GM12891 (cell line): ENCODE measurements at places on chromosomes 12 and 14.

- DNase-seq: no peak
Measured at GRCh38 chr12:15886372-15887042, 4.3 kb downstream of the STRAP start.

DNA sequence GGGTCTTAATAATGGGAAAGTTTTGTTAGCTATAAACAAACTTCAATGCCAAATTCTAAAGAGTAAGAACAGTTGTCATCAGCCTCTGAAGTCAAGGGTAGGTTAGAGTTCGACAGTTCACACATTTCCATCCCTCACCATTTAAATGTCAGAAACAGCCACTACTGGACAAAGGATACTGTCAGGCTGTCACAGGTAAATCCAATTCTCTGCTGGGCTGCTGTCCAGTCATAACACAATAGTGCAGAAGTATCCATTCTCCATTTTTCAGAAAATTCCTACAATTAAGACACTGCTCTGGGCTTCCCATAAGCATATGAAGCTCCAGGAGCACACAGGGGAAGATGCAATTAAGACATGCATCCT is 221.4 kb downstream of the RPS29 start:
- no peak for DNase-seq

- DNase-seq: no peak
Measured at GRCh38 chr12:61308220-61308619, 952.0 kb upstream of the USP15 start.

DNA sequence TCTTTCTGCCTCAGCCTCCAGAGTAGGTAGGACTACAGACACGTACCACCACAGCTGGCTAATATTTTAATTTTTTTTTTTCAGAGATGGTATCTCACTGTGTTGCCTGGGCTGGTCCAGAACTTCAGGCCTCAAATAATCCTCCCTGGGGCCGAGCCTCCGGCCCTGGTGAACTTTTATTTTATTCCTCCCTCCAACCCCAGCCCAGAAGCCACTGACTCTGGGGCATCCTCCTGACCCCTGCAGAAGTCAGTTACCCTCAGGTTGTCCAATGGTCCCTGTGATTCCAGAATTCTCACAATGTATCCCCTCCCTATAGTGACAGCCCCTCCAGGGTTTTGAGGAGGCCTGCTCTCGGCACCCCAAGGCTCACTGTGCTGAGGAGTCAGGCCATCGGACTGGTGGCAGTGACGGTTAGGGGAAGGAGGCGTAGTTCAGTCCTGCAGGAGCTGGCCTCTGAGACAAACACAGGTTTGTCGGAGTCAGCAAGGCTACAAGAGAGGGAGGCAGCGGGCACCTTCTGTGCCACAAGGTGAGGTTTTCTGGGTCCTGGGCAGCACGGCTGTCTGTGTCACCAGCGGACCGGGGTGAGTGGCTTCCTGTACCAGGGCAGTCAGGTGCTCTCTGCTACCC is 19.4 kb upstream of the FIGNL2 start:
- no peak for DNase-seq

- no peak for DNase-seq
Measured at GRCh38 chr14:78509516-78509915, 339.3 kb downstream of the NRXN3 start.

DNA sequence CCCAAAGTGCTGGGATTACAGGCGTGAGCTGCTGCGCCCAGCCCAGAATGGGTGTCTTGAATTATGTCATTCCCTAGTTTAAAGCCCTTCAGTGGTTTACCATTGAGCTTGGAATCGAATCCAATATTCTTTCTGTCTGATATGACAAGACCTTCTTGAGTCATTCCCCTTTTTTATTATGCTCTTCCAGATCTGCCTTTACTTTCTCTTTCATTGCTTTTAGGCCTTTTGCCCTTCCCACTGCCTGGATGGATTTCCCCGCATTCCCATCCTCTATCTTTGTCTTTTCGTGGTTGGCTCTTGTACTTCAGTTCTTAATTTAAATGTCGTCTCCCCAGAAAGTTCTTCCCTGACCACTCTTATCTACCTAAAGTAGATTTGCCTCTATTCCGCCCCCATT is 1.6 kb downstream of the TRAFD1 start:
- no peak for DNase-seq

GRCh38 chr12:39764944-39765560 is 145.4 kb upstream of the ABCD2 start:
- no peak for DNase-seq

- DNase-seq: no peak
Measured at GRCh38 chr12:92513231-92513730, 189.5 kb upstream of the PLEKHG7 start.

DNA sequence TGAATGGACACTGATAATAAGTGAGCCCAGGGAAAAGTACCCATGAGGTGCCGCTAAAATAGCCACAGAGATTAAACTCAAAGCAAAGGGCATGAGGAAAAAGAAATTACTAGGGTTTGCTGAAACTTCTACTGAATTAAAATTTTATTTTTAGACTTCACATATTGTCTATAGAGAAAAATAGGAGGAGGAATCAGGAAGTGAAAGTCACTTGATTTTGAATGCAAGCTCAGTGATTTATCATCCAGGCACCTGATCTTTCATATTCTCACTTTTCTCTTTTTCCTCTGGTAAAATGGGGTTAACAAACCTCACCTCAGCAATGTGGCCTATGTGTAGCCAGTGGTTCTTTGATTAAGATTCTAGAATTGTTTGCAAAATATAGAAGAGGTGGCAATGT is 479.8 kb downstream of the BCL11B start:
- no peak for DNase-seq

DNA sequence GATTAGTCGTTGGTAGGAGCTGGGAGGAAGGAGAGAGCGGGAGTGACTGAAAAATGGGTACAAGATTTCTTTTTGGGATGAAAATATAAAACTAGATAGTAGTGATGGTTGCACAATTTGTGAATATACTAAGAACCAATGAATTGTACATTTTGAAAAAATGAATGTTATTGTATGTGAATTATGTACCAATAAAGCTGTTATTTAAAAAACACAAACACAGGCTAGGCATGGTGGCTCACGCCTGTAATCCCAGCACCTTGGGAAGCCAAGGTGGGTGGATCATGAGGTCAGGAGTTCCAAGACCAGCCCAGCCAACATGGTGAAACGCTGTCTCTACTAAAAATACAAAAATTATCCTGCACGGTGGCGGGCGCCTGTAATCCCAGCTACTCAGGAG is 32.1 kb downstream of the PPP1R13B start:
- no peak for DNase-seq

DNA sequence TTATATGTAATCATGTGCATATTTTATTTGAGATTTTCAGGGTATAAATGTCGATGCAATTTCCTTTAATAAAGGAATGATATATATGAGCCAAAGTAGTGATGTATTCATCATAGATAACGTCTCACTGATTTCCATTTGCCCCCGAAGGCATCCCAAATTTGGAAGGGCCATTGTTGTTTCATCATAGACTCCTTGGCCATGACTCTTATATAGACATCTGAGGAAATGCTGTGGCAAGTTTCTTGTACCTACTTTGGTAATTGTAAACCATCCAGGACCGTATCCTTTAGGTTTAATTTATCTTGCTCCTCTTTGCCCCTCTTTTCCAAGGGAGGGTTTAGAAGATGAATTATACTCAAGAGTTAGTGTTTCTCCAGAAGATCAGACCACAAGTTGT is 84.7 kb downstream of the SAMD4A start:
- no peak for DNase-seq

DNA sequence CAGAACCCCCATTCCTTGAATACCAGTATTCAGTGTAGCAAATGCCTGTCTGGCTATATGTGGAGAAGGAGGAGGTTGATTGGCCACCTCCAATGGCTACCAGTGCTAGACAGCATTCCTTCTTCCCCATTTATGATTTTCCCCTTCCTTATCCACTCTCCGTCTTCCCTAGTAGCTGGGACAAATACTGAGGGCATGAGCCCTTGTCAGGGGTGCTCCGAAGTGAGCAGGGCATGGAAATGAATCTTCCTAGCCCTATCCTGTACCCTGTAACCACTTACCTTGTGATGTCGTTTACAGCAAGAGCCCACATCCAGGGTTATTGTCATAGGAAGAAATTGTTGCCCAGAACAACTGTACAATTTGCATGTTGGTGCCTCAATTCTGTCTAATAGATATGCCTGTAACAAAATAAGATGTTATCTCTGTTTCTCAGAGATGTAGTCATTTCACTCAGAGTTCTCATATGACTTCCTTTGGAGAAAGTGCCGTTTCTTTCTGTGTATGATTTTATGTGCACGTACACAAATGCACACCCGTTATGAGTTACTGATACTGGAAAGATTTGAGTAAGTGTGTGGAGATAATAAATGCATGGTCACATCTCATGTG is 423.7 kb downstream of the EGLN3 start:
- DNase-seq: no peak

DNA sequence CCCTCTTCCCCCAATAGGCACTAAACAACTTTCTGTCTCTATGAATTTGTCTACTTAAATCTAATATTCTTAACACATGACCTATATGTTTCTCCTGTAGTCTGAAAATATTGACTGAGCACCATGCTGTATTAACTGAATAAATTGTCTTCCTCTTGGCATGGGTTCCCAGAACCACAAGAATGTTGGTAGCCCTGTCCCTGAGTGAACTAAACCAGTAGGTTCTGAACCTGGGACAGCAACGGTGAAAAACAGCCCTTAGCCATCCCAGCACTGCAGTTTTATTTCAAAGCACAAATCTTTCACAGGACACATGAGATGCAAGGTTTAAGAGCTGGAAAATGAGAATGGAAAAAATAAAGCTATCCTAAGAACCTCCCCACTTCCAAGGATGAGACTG is 20.4 kb upstream of the HSP90B1 start:
- DNase-seq: no peak

DNA sequence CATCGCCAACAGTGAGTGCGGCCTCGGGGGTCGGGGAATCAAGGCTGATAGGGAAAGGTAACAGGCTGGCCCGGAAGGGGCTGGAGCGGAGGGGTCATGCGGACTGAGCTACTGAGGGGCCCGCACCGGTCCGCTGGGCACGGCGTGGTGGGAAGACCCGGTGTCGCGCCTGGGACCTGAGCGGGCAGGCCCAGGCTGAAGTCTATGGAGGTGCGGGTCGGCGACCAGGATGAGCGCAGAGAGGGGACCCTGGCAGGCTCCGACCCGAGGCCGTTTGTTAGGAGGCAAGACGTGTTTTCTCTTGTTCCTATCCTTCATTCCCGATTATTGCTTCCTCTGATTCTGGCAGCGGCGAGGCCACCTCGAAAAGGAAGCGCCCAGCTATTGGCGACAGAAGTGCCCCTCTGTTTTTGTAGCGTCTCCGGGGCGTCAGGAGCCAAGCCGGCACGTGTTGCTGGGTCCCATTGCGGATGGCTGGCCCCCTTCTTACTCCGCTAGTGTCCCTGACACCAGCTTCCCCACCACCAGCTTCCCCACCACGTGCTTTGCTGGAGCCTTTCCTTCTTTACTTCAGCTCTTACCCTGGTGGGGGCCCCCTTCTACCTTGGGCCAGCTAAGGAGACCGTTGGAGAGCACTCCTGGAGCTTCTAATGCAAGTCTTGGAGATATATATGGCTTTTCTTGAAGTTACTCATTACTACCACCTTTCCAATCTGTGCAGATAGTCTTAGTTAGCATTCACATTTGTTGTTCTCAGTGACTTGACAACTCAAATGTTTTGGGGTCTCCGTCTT is 653 bp downstream of the PA2G4 start:
- DNase-seq: no peak

DNA sequence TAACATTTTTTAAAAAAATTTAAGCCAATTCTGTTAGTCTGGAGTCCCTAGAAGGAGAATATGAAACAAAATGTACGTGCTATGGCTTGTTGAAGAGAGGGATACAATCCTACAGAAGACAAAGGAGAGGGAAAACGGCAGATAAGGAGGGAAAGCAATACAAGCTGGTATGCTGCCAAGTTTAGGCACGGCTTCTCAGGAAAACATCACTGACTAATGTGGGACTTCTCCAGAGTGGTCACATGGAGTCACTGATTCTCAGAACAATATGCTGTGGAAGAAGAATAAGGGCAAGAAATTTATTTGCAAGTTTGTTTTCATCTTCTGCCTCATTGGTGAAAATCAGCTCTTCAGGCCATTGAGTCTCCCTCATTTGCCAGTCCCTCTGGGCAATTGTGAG is 22.9 kb upstream of the NR1H4 start:
- no peak for DNase-seq

- no peak for DNase-seq
Measured at GRCh38 chr12:96471368-96472050, 17.9 kb upstream of the CFAP54 start.

DNA sequence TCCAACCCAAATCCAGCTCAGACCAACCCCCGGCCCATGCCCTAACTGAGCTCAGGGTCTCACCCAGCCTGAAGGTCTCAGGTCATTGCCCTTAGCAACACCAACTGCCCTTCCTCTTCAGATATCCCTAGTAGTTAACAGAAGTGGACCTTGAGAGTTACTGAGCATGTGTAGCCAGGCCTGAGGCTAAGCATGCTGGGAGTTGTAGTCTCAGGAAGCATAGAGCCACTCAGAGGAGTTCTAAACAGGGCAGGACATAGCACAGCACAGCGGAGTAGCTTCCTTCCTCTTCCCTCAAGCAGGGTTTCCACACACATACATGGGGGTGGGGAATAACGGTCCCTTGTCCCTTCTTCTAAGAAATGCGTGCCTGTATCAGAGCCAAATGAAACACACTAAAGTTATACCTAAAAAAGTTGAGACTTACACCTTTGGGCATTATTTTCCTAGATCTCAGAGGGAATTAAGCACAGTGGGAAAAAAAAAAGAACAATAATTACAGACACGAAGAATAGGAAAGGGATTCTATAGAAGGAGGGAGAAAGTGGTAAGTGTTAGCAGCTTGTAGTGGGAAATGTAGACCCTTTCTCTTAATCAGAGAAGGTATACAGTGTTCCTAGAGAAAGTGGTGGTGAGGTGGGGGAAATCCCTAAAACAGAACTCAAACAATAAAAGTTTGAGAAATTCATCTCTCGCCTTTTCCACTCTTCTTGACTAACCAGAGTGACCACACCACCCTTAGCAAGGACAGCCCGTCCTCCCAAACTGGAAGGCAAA is 4.4 kb downstream of the KMT2D start:
- peak; percentile 80 for DNase-seq

DNA sequence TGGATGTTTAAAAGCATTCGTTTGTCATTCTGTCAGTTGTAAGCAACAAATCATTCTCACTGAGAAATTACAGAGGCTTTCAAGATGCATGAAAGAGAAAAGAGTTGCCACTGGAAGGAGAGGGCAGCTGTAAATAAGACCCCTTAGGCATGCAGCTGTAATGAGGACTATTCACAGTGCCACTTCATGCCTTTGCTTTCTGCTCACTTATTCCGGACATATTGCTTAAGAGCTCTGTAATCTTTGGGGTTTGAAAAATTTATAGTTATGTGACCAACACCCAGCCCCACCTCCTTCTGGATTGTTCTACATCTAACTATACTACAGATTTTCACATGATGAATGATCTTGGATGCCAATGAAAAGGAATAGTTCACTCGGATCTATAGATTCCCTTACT is 194.8 kb upstream of the DCN start:
- no peak for DNase-seq

DNA sequence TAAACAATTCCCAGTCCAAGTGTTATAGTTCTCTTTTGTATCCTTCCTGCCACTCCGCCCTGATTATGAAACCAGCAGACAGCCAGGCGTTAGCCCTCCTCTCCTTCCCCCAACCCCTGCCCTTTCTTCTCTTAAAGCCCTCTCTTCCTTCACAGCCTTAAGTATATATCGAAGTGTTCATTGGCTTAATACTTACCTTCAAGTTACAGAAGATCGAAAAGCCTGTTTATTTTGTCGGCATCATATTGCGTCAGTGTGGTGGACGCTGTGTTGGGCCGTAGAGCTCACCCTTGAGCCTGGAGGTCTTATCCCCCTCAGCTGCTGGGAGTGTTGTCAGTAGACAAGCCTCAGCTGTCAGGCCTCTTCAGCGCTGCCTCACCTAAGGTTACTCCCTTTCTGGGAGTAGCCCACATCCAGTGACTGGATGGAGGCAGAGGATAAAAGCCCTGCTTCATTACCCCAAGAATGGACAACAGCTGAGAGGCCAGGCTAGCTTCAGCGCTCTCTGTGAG is 36.2 kb downstream of the CMAS start:
- DNase-seq: no peak
